Activated CD4-positive, alpha-beta T cell treated with anti-CD3 and anti-CD28 coated beads, Interleukin-2, amount 10 ng/mL, durations not matched to agents 7 days and 5 days (primary cell): ENCODE measurements at places on chromosomes 1 and 21. TPM values are rescaled to one million over a fixed set of nuclear protein-coding genes. Genes with fewer than 3 reads are reported as not detected.
A peak's percentile ranks its signal among the peaks of the same experiment; 100 is the strongest.

DNA sequence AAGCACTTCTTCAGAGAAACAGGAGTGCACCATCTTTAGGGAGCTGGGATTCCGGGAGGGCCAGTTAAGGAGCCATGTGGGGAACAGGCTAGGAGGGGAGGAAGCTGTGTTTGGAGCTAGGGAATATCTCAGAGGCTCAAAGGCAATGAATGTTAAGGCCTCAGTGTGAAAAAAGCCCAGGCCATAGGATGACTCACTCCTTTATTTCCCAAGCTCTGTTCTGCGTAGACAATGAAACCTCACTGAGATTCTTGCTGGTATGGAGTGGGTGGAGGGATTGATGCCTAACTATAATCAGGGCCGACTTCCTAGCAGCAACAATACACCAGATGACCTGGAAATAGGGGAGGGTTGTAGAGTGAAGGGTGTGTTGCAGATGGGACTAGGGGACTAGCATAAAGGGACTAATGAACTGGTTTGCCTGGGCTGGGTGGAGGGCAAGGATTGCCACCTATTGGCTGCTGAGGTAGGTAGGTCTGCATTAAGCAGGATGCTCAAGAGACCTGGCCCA, 2.1 kb downstream of the GNAT2 start:
- no peak for DNase-seq

GRCh38 chr1:24189528-24189927, 2.4 kb upstream of the IFNLR1 start:
- peak; percentile 15 for DNase-seq

DNA sequence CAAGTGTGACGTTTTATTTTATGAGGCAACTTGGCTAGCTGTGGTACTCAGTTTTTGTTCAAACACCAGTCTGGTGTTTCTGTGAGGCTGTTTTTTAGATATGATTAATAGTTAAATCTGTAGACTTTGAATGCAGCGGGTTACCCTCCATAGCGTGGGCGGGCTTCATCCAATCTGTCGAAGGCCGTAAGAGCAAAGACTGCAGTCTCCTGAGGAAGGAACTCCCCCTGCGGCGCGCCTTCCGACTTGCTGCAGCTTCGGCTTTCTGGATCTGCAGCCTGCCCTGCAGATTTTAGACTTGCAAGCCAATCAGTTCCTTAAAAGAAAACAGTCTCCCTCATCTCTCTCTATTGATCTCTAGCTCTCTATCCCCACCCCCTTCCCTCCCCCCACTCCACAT, 4.2 kb upstream of the ZNF496 start:
- DNase-seq: no peak

- no peak for DNase-seq
Measured at GRCh38 chr1:67723620-67724019, 38.6 kb downstream of the GADD45A start.

C1orf87 gene
- not detected for total RNA-seq

GRCh38 chr1:104072915-104073371, 323.2 kb downstream of the AMY1C start:
- DNase-seq: no peak

DNA sequence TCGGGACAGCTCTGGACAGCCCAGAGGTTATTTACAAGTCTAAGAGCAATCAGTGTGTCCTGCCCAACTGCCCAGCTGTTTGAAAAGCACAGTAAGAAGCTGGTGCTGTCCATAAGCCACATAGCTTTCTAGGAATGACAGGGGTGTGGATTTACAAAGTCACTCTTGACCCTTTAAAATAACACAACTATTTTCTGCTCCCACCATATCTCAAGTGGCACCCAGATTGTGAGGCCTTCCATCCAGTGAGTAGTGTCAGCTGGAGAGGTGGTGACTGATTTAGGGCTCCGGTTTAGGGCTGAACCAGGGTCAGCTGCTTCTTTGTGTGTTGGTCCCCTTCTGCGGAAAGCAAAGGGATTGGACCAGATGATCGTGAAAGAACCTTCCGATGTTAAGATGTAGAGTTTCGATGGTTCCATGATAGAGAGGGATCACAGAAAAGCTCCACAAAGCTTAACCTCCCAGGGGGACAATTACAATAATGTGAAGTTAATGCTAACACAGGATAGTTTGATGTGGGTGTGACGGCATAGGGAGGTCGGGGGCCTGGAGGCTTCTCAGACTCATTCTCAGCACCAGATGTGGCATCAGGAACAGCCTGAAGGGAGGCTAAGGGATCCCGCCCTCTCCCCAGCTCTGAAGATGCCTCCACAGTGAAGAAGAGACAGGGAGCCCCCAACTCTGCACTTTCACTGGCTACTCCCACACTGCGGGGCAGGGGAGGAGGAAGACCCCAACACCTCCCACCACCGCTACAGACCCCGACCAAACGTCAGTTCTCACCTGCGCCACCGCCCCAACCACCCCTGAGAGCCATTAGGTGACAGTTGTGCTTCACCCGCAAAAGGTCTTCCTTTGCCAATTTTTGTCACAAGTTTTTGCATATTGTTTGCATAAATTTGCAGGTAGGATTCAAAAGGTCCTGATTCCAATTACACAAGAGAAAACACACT, 40.6 kb downstream of the LRRC3 start:
- no peak for DNase-seq

- DNase-seq: no peak
Measured at GRCh38 chr1:212916481-212917133, 33.7 kb upstream of the VASH2 start.

HENMT1 gene
- 22.7 TPM for total RNA-seq

- DNase-seq: peak; percentile 49
Measured at GRCh38 chr1:13749543-13750341, 49.8 kb downstream of the PRDM2 start.

GRCh38 chr1:231890791-231891190, 264.2 kb downstream of the DISC1 start:
- DNase-seq: no peak

GRCh38 chr1:178632653-178633052, 92.4 kb upstream of the RALGPS2 start:
- no peak for DNase-seq

DNA sequence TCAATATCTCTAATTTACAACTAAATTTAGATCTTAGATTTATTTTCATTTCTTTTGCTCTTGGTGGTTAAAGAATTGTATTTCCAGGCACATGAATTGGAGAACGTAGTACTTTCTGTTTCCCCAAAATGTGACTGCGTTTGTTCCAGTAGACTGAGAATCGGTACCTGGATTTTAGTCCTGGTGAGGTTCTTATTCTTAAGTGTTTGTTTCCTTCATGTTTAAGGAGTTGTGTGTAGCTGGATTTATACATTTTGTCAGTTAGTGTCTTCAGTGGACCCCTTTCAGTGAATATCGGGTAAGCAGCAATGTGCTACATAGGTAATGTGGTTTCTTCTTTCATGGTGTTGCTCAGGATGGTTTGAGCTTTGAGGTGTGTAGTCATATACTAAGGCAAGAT, 6.8 kb downstream of the MIER1 start:
- peak; percentile 16 for DNase-seq

GRCh38 chr1:70044832-70045231, 160.5 kb downstream of the LRRC40 start:
- DNase-seq: no peak

DNA sequence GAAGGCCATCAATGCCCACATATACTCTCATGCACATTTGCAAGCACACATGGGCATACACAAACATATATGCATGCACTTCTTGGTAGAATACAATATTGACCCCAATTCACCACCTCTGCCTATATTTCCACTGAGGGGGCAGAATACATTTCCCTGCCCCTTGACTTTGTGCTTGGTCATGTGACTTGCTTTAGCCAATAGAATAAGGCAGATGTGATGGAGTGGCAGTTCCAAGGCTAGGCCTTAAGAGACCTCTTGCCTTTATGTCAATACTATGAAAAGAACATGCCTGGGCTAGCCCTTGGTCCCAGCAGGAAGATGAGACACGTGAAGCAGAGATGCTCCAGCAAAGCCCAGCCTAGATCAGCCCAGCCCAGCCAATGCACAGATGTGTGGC, 66.0 kb upstream of the GRIK3 start:
- DNase-seq: no peak

DNA sequence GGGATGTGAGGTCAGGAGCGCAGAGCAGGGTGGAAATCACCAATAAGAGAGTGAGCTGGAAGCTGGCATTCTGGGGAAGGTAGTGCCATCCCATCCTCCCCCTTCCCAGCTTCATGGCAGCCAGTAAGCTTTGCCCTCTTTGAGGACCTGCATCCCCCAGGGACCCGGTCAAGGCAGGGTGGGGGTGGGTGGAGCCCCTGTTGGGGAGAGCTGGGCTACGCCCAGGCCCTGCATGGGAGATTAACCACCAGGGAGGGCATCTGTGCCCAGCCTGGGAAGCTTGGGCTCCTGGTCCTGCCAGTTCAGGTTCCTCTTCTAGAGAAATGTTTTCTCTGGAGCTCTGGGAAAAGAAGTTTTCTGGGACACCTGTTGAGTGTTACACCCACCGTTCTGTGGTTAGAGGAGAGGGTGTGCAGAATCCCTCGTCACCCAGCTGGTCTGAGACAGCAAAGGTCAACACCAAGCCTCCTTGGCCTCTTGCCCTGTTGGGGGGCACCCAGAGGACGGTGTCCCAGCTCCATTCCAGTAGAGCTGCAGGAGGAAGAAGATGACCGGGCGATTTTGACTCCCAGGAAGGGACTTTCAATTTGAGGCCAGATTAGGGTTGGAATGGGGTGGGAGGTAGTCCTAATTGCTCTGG, 30.1 kb upstream of the TENT5C start:
- DNase-seq: no peak

- DNase-seq: no peak
Measured at GRCh38 chr1:53107570-53108322, 34.7 kb downstream of the SLC1A7 start.

KIAA1614 gene
- total RNA-seq: 0.33 TPM

- no peak for DNase-seq
Measured at GRCh38 chr1:234743791-234744611, 134.0 kb upstream of the IRF2BP2 start.

- DNase-seq: no peak
Measured at GRCh38 chr1:86068841-86069756, 87.5 kb downstream of the COL24A1 start.

DNA sequence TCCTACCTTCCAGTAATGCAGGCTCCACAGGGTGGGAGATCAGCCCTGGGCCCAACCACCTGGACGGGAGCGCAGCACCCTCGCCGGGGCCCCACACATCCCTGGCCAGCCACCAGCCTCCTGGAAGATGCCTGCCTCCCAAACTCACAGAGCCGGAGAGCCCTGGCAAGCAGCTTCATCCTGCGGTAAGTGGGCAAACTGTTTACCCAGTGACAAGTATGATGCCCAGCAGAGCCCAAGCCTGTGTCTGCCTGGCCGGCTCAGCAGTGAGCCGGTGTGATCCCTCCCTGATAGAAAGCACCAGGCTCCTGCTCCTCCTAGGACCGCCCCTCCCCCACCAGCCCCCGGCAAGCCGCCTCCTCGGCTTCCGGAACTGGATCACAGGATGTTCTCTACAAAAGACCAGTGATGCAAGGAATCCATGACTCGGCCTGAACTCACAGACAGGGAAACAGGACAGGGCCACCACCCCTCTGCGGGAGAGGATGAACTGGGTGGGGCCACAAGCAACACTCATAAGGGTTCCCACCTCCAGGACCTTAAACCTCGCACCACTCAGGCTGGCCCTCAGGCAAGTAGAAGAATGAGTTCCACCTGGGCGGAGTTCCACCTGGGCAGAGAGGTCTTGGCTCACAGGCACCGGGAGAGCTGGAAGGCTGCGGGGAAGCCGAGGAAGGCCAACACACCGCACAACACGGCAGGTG, 7.9 kb downstream of the ACOT7 start:
- no peak for DNase-seq

IL20 gene
- not detected for total RNA-seq
